ENCODE measurements at places on chromosomes 5 and 9.

DNA sequence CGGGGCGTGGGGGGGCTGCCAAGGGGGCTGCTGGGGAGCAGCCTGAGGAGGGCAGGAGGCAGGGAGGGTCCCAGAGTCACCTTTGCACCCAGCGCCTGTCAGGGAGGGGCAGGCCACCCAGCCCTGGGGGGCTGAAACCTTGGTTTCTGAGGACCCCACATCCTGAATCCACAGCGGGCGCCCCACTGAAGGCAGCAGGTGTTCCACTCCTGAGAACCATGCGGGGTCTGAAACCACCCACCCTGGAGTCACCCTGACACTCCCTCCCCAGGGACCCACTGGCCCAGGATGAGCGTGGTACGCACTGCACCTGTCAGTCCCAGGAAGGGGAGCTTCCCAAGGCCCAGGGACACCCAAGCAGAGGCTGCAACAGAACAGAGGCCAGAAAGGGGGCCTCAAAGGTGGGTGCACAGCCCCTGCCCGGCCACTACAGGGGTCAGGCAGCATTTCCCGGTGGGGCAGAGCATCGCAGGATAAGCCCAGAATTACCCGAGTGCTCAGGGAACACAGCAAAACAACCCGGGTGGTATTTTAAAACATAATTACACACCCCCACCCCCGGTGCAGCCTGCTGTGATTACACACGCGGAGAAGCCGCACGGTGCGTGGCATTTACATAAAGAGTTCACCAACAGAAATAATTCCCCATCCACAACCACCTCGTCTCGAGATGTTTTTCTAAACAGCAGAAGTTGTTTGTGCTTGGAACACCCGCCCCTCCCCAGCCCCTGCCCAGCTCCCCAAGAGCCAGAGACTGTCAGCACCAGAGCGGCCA, 57.3 kb upstream of the UBAC1 start:
- DNase-seq, result no peak

- no peak for DNase-seq
These were observed 46.5 kb upstream of the MCTP1 start for GRCh38 chr5:95331358-95331757.

DNA sequence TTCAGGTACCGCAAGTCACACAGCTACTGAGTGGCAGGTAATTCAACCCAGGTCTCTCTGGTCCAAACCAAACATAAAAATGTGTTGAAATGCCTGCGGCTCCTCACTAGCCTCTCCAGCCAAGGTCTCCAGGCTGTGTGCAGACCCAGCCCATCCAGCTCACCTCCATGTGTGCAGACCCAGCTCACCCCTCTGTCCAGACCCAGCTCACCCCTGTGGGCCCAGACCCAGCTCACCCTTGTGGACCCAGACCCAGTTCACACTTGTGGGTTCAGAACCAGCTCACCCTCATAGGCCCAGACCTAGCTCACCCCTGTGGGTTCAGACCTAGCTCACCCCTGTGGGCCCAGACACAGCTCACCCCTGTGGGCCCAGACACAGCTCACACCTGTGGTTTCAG, 188.0 kb upstream of the ADCY2 start:
- no peak for DNase-seq

DNA sequence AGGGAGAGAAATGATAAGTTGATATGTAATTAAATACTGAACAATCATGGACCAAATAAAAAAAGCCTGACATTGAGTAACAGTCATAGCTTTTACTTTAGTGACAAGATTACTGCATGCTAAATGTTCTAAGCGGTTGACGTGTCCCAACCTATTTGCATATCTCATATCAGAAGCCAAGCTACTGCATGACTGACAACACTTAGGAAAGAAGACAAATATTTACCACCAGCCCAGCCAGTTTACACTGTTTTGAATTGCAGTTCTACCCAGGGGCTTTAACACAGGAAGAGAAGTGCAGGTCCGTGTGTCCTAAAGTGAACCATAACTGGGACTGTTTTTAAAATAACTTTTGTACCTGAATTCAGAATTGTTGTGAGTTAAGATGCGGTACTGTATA, 219.9 kb downstream of the PRDM9 start:
- DNase-seq, result no peak

- no peak for DNase-seq
These were observed 184.8 kb downstream of the PBX3 start for GRCh38 chr9:125932012-125932411.

- no peak for DNase-seq
These were observed 14.1 kb upstream of the MAP1B start for GRCh38 chr5:72093217-72093616.

DNA sequence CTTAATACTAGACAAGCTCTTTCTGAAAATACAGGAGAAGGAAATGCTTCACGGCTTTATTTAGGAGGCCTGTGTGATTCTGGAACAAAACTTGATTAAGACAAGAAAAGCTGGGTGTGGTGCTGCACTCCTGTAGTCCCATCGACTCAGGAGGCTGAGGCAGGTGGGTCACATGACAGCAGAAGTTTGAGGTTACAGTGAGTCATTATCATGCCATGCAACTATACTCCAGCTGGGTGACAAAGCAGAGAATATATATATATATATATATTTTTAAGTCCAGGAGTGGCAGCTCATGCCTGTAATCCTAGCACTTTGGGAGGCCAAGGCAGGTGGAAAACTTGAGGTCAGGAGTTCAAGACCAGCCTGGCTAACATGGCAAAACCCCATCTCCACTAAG, 33.1 kb upstream of the SPIN1 start:
- no peak for DNase-seq

DNA sequence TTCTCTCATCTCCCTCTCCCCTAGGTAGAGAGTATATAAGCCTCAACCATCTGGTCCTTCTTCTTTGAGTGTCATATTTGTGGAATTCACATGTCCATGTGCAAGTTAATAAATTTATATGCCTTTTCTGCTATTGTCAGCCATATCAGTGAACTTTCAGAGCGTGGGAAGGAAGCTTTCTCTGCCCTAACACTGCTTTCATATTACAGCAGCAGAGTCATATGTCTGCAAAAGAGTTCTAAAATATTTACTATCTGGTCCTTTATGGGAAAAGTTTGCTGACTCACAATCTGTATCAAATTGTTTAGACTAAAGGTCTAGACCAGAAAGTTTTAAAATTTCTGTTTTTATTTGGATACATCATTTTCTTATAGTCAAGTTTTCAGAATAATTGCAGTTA, 669.0 kb downstream of the LRRC70 start:
- no peak for DNase-seq

DNA sequence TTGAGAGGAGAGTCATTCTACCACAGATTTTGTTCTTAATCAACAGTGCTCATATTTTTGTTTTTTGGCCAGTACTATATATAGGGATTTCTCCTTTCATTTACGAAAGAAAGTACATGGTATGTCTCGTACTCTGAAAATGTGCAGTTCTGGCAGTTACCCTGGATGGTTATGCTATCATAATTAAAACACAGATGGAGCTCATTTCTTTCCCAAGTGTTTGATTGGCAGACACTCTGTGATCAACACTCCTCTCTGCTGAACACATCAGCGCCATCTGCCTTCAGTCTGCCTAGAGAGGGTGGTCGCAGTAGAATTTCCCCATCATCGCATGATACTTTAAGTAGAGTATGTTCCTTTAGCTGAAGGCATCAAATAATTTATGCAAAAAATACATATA, 64.5 kb downstream of the PAM start:
- DNase-seq, result no peak

DNA sequence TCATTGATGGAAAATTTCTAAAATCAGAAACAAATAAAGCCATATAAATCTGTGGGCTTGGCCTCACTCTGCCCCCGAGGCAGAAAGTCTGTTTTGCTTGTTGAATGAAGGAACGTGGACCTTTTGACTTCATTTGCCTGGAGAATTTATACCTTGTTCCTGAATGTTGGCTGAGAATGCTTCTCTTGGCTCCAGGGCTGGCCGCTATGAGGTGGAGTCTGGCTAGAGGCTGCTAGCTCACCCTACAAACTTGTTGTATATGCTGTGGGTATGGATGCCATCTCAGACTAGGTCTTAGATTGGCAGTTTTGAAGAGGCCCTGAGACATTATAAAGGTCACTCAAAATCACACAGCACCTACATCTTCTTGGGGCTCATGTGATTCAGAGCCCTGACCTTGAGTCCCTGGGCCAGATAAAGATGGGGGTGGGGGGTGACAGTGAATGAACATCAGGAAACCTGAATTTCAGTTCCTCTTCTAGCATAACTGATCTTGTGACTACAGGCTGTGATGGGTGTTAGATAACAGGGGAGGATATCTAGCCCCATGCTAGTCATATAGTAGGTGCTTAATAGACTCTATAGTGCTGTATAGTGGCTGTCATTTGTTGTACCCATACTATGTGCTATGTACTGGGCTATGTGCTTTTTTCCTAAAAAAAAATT, 2.8 kb downstream of the GM2A start:
- DNase-seq, result no peak

- no peak for DNase-seq
These were observed 54.1 kb downstream of the GNG10 start for GRCh38 chr9:111715471-111715870.

DNA sequence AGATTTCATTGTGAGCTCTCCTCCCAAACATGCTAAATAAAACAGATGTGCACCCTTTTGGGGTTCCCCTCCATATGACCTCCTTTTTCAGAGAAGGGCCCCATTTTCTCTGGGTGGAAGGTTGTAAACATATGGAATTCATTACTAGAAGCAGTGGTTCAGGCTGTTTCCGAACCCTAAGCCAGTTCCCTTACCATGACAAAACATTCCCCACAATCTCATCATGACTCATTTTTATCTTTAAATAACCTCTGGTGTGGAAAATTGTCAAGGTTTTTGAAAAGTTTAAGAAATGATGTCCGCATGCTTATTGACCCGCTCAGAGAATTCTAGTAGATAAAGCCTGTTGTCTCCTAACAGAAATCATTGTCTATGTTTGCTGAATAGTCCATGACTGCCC, 127.3 kb upstream of the PIK3R1 start:
- DNase-seq, result no peak

DNA sequence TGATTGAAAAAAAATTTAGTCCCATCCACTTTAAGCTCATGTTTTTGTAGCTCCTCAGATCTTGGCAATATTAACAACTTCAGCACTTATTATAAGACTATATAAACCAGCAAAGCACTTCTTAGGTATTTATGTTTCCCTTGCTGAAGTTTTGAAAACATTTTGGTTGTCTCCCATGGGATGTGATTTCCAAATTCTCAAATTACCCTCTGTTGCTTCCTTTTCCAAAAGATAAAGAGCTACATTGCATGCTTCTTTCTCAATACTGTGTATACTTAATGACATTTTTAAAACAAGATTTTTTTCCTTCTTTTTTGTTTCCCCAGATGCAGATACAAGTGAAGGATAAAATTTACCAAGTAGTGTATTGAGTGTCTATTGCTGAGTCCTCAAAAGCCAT, 567.1 kb downstream of the CSNK1G3 start:
- no peak for DNase-seq

DNA sequence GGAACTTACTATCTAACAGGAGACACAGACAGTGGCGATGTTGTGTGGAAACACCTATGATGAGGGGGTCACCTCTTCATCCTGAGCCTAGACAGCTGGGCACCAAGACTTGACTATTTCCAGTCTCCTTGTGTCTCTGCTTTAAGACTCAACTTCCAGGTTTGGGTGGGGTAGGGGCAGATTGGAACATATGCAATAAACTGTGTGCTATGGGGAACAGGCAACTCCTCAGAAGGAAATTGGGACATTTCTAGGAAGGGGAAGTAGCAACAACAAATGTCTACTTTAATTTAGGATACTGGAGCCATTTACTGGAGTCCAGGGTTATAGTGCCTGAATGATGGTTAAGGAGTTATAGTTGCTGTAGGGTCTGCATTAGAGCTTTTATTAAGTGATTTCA, 57.3 kb downstream of the FGF18 start:
- no peak for DNase-seq

Measured in stimulated activated CD4-positive, alpha-beta T cell treated with anti-CD3 and anti-CD28 coated beads, Interleukin-12 subunit alpha, Interleukin-12 subunit beta, amount 100 ng/mL, for 4 hours (primary cell).